T-cell (primary cell): ENCODE measurements at places on chromosomes 7 and 10.

DNA sequence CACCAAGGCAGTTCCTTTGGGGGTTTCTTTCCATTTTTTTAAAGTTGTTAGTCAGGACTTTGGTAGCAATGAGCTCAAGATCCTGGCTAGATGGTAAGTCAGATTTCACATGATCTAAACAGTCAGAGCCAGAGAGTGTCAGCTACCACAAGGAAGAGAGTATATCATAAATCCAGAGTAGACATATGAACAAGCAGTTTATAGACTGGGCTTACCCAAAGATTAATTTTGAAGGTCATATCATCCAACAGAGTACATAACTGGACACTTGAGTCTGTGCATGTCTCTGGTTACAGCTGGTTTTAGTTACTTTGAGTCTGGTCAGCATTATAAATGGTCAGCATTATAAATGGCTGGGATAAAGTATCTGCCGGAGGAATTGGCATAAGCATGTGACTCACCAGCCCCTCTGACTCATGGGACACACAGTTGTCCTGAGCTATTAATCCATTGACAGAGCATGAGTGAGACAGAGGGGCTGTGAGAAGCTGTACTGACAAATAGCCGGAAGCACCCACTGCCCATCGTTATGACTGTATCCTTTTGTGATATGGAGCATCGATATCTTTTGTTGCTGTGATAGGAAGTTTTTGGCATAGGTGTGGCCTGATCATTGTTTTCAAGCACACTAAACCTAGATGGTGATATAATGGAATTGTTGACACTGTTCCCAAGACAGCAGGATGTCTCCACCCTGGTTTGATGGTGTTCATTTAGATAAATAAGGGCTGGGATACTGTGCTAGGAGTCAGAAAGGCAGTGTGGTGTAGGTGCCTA, 19.3 kb downstream of the PPP1R3C start:
- DNase-seq, result no peak

DNA sequence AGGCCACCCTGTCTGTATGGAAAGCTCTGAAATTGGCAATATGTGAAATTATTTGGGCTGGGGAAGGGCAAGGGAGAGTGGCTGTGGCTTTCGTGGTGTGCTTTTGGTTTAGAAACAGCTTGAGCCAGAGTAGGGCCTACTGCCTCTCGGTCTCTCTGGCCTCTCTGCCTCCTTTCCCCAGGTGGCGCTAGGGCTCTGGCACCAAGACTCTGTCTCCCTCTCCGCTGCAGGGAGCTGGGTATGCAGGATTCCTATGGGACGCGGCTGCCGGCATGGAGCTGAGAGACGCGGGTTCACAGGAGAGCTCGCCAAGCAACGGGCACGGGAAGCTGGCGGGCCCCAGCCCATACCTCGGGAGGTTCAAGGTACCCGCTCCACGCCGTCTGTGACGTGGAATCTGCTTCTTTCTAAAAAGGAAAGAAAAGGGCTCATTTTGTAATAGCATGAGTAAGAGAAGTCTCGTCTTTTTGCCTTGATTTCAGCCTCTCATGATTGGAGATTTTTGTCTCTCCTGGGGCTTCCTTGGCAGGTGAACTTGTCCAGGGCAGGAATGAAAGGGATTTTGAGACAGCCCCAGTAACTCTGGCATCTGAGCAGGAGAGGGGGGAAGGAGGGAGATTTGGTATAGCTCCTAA, 105.1 kb upstream of the ANLN start:
- DNase-seq, result no peak

DNA sequence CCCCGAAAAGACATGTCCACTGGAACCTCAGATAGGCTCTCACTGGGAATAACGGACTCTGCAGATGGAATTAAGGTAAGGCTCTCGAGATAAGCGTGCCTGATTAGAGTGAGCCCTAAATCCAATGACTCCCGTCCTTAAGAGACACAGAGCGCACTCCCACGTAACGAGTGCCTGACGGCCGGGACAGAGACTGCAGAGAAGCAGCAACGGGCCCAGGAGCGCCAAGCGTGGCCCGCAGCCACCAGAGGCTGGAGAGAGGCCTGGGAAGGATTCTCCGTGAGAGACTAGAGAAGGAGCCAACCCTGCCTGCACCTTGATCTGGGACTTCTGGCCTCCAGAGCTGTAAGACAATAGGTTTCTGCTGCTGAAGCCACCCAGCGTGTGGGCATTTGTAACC, 20.0 kb upstream of the TNRC18 start:
- no peak for DNase-seq

DNA sequence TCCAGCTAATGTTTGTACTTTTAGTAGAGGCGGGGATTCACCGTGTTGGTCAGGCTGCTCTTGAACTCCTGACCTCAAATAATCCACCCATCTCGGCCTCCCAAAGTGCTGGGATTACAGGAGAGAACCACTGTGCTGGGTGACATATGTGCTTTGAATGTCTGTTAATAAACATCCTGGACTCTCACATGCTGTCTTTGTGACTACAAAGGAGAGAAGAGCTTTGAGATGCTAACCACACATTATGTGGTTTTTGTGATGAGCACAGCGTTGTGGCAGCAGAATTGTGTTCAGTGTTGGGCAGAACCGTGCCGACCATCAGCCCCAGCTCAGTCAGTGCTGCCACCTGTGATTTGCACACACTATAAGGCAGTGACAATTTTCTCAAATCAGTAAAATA, 500.1 kb upstream of the KLF6 start:
- DNase-seq, result no peak

GRCh38 chr10:9342885-9343570, 1288.5 kb downstream of the GATA3 start:
- DNase-seq, result no peak

GRCh38 chr7:43569424-43569823, 13.5 kb upstream of the STK17A start:
- DNase-seq, result no peak

GRCh38 chr10:20984662-20985061, 87.6 kb upstream of the NEBL start:
- DNase-seq, result no peak

DNA sequence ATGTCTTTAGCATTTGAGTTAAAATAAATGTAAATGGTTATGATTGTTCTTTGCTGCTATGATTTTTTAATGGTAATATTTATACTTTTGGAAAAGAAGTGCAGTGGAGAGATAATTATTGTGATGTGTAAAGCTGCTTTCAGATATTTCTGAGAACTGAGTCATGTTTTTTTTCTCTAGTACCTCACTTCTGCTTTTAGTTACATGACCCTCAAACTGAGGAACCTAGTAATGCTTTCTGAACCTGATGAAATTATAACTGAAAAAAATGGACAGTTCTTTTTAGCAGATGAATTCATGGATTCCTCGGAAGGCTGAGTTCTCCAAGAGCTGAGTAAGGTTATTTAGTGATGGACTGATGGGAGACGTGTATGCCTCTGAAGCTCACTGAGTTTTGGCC, 167.8 kb downstream of the CDCA7L start:
- no peak for DNase-seq

- no peak for DNase-seq
Observed at GRCh38 chr10:91462423-91462822, 52.3 kb downstream of the HECTD2 start.

GRCh38 chr10:32956365-32957197, 1.4 kb downstream of the ITGB1 start:
- no peak for DNase-seq

DNA sequence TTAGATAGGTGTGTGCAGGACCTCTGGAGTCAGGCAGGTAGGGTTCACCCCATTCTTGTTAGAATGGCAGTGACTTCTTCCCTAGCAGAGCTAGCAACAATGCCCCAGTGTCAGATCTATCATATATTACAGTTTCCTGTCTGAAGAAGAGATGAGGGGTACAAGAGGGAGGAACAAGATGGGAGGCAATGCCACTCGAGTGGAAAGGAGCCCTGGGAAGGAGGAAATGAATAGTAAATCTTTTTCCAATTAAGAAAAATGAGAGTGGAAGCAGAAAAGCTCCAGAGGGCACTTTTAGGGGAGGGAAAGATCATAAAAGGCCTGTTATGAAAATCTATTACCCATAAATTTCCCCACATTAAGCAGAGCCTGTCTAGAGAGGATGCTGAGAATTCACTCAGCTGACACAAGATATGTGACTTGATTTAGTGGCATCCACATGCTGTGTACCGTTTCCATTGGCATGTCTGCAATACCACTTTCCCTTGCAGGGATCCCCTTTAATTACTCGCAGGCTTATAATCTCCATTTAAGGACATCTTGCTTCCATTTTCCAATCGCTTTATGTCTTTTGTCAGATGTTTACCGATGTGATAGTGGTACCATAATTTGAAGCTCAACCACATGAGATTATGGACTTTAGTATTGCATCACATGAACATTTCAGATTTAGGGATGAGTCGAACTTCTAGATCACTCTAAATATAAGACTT, 70.0 kb upstream of the AGBL3 start:
- no peak for DNase-seq

GRCh38 chr7:131174855-131175254, 152.8 kb upstream of the MKLN1 start:
- no peak for DNase-seq

DNA sequence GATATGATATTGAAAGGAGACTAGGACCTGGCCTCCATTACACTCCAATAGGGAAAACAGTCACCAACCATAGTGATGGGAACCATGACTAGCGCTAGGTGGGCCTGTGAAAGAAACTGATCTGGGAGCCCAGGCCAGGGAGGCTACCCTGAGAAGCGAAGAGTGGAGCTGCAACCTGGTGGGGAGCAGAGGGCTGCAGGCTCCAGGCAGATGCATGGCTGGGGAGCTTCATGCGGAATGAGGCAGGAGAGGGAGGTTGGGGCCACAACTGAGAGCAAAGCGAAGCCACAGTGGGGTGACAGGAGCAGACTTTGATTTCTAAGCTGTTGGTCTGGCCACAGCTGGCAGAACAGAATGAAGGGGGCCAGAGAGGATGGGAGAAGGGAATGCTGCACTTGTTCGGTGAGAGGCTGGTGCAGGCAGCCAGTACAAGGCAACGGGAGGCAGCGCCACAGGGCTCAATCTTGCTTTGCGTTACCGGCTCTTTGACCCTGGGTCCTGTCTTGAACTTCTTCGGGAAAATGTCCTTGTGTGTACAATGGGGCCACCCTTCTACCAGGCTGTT, 88.4 kb downstream of the TACC2 start:
- DNase-seq, result no peak

DNA sequence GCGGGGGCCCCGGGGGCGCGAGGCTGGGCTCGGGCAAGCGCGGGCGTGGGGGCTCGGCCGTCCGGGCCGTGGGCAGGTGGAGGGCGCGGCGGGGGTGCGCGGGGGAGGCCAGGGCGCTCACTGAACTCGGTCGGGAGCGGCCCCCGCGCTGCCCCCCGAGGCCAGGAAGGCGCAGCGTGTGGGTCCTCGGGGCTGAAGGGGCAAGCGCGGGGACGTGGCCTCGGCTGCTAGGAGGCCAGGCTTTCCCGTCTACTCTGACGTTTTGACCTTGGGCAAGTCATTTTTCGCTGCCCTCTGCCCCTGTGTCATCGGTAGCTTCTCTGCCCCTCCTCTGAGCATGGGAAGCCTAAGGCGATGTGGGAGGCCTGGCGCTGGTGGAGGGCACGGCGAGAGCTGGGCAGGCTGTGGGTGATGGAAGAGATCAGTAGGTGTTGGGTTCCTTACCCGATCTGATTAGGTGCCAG, 441 bp downstream of the FBH1 start:
- DNase-seq, result no peak

DNA sequence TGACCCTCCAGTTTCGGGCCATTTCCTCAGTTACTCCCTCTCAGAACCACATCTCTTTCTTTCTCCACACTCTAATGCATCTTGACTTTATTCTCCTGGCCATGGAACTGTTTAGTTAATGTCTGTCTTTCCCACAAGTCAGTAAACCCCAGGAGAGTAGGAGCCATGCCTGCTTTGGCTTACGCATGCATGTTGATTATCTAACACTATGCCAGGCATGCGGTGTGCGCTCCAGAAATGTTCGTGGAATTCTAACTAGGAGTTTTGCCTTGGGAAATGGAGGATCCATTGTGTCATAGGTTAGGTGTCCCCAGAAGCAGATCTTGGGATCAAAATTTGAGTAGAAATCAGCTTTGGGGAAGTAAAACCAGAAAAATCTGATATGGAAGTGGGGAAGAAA, 308.9 kb downstream of the GRID1 start:
- DNase-seq, result no peak
